ENCODE measurements at places on chromosomes 5 and 9.

GRCh38 chr5:74328221-74328630 is 312.3 kb downstream of the ENC1 start:
- DNase-seq, result no peak

- DNase-seq, result no peak
These were observed 659 bp upstream of the TUSC1 start for GRCh38 chr9:25678846-25679360.

DNA sequence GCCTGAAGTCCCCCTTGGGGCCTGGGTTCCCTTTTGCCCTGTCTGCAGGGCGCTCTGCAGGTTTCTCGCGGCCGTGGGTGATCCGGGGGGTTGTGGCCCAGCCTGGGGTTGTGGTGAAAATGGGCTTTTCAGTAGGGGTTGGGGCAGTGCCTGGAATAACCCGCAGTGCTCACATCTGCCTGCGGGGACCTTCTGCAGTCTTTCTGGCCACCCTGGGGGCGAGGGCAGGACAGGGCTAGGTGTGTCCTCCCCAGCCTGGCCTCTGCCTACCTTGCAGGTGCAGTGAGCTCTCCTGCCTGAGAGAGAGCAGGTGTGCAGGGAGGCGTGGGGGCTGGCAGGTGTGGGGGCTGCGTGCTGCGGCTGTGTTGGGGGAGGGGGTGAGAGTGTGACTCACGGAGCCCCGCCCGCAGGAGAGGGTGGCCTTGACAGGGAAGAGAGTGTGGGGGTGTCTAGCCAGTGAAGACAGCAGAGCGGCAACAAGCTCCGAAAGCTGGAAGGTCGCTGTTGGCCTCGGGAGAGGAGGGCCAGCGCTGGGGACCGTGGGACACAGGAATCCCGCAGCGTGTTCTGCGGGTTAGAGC is 131.4 kb downstream of the MRPL36 start:
- DNase-seq, result no peak

- peak; percentile 19 for DNase-seq
These were observed 94.8 kb downstream of the RCL1 start for GRCh38 chr9:4887556-4887955.

DNA sequence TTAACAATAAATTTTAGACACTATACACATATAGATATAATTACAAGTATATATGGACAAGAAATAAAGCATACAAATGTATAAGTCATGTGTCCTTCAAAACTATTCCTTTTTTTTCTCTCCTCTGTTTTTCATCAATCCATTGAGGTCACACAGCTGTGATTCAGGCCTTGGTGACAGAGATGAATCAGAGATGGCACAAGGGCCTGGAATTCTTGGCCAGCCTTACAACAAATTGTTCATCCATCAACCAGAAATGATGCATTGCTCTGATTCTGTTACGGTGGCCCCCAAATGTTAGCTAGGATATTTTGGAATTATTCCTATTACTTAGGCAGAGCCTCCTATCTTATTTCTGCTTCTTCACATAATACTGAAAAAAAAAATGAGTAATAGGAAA is 108.7 kb upstream of the MPDZ start:
- DNase-seq, result no peak

GRCh38 chr9:127767909-127768331 is 10.5 kb downstream of the SH2D3C start:
- no peak for DNase-seq

- DNase-seq, result no peak
These were observed 97.4 kb upstream of the KLF9 start for GRCh38 chr9:70511858-70512257.

GRCh38 chr5:62100201-62100600 is 205.8 kb upstream of the KIF2A start:
- DNase-seq, result no peak

- DNase-seq, result no peak
These were observed 618.7 kb downstream of the DNAH5 start for GRCh38 chr5:13325765-13326164.

DNA sequence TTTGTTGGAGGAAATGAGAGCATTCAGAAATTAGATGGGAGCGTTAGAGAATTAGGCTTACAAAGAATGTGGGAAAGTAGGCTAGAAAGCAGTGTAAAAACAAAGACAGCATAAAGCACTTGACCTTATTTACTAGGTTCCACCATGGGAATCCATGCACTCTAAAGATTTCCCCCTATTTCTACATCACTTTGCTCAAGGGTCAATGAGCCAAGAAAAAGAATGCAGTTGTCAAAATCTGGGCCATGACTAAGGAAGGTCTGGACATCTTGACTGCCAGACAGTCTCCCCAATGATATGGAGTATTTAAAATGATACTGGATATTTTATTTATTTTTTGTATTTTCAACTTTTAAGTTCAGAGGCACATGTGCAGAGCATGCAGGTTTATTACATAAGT is 3.4 kb downstream of the TLR4 start:
- DNase-seq, result no peak

- no peak for DNase-seq
These were observed 1675.3 kb upstream of the CDH6 start for GRCh38 chr5:29518176-29518575.

Measured in NCI-H1694 treated with DMSO at 0.1 percent for 48 hours (cell line).